ENCODE measurements at places on chromosomes 1 and 21.

- no peak for DNase-seq
Observed at GRCh38 chr1:241688940-241689368, 36.9 kb downstream of the WDR64 start.

DNA sequence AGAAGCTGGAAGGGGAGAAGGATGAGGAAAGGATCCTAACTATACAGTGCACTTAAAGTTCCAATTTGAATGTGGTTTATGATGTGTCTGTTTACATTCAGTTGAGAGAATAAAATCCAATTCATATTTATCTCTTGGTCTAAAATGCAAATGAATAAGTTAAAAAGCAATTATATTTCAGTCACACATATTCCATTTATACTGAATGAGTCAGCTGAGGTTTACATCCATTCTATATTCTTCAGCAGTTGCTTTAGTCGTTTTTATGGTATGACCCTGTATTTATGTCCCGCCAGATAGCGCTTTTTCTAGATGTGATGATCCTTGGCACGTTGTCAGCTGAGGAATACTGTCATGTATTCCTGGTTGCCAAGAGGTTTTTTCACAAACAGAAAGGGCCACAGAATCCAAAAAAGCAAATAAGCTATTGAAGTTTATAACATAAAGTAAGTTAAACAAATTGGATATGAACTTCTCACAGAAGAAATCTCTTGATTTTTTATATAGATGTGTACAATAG lies 866.2 kb downstream of the NCAM2 start:
- no peak for DNase-seq

- no peak for DNase-seq
Observed at GRCh38 chr1:150493175-150493574, 6.0 kb downstream of the TARS2 start.

GRCh38 chr1:7922301-7922700 lies 18.3 kb downstream of the TNFRSF9 start:
- no peak for DNase-seq

DNA sequence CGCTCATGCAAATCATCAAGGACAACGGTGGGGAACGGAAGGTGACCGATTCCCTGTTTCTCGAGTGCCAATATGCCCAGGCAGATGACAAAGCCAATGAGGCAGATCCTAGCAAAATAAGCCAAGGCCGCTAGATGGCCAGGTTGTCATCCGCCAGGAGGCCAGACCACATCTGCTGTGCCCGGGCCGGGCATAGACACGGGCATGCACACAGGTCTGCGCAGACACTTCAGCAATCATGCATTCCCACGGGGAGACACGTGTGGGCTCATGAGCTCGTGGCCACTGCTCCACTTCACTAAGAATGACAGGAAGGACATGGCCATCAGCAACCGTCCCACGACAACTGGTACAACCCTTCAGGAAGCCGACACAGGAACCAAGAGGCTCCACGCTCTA lies 23.4 kb downstream of the WDR4 start:
- DNase-seq = no peak

DNA sequence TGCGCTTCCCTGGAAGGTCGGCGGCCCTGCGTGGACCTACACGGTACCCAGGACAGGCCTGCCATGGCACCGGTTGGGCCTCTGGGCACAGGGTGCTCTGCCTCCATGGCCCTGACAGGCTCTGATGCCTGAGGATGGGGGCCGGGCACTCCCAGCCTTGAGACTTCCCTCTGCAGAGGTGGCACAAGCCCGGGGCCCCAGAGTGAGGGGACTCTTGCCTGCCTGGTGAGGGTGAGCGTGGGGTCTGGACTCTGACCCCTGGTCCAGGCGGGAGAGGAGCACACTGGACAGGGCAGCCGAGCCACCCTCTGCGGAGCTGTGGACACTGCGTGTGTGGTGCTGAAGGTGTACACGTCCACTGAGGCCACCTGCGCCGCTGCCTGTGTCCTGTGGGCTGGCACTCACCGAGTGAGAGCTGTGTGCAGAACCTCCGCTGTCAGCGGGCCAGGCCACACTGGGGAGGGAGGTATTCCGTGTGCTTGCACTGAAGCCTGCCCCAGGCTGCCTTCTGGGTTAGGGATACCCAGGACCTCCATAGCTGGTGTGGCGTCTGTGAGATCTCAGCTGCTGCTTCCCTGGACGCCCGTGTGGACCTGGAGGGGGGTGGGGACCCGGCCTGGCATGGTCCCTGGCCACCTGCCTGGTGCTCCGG lies 10.4 kb downstream of the SKI start:
- DNase-seq = no peak

- no peak for DNase-seq
Observed at GRCh38 chr1:179930867-179931266, 23.7 kb upstream of the CEP350 start.

DNA sequence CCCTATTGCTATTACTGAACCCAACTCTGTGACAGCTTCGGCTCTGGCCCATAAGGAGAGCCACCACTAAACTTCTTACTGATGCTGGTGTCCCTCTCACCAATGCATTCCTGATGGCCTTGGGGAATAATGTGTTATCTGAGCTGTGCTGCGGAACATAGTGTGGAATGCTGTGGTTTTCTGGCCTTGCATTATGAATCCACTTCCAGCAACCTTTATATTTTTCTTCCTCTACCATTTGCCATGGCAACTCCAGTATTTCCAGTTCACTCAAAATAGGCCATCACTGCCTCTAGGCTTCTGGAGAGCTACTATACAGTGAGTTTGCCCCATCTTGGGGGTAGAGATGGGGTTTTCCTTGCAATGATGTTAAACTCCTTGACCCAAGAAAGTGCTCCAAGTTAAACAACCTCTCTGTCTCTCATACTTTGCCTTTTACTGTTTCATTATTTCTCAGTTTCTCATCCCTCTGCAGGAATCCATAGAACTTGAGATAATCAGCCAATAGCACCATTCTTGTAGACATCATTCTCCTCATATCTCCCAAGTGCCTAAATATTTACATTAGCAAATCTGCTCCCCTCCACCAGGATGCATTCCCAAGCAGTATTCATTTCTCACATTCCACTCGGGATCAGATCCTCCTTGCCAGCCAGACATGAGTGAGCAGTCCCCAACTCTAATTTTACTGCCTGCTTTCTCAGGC lies 11.1 kb upstream of the RAVER2 start:
- no peak for DNase-seq

DNA sequence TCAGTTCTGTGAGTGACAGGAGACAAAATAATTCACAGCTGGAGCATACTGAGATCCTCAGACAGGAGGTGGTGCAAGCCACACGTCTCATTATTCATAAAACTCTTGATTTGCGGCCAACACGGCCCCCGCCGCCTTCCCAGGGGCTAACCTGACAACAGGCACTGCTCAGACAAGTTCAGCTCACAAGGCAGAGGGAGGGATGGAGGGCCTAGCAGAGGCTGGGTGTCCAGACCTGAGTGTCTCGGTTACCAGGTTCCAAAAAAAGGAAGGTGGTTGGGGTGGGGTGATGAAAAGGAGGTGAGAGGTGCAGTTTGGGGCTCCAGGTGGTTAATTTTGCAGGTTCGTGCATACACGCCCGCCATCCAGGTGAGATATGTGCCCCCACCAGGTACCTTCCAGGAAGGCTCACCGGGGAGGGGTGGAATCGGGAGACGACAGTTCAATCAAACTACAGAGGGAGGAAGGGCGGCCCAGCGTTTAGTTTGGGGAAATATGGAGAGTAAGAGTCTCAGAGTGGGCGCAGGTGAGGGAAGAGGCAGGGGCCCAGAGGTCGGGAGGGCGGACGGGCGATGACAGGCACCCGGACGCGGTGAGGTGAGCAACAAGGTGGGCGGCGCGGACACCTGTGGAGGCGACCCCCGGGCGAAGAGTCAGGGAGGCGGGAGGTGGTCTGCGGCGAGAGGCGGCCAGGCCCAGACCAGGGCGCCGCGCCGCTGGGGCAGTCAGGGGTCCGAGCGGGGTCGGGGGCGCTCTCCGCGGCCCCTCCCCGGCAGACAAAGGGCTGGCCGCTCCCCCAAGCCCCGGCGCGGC lies 629 bp downstream of the CTNNBIP1 start:
- no peak for DNase-seq

GRCh38 chr1:59718989-59719360 lies 95.8 kb upstream of the HOOK1 start:
- DNase-seq = no peak

DNA sequence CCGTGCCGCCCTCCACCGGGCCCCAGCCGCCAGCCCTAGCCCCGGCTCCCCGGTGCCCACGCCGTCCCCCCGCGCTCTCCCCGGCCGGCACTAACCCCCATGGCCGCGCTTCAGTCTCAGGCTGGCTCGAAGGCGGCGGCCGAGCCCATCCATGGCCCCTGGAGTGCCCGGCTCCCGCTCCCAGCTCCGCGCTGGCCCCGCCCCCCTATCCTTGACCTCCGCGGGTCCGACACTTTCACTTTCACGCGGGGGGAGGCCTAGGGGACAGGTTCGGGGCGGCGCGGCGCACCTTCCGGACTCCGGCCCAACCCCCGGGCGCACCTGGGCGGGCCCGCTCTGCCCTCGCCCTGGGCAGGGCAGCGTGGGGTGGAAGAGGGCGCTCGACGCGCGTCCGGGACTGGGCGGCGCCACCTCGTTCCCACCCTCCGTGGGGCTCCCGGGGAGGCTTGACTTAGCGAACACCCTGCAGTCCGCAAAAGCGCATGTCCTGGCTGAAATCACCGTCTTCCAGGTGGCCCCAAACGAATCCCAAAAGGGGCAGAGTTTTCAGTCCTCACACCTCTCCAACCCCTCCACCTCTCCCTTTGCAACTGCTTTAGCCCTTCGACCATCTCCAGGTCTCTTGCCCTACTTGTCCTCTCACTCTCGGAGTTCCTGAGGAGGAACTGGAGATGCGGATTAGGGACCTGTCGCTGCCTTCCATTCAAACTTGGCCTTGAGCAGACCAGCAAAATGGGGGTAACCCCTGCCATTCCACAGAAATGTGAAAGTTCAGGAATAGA lies 3.9 kb upstream of the DENND2D start:
- peak; percentile 66 for DNase-seq

GRCh38 chr21:44455524-44456213 lies 359 bp downstream of the LRRC3 start:
- peak; percentile 82 for DNase-seq

- DNase-seq = no peak
Observed at GRCh38 chr1:2014741-2015735, 4.1 kb upstream of the GABRD start.

GRCh38 chr1:47405697-47406096 lies 10.4 kb upstream of the FOXE3 start:
- DNase-seq = no peak

DNA sequence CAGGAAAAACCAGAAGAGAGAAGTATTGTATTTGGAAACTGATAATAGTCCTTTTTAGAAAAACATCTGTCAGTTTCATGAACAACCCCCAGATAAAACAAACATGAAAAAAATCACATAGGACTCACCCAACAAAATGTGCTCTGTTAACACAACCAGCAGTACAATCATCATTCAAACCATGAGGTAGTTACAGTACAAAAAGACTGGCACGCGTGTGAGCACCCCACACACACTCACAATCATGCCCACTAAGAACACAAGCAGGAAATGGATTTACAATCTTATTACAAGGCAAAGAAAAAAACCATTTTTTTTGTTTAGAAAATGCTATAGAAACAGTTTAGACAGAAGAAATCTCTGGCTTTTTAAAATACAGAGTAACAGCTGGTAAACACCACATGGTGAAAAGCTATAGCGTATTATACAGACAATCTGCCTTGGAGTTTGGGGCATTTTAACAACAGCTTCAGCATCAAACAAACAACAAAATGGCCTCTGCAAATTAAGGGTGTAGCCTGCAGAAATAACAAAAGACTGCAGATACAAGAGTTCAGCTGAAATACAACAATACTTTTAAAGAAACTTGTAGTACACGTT lies 180.0 kb downstream of the CDC7 start:
- DNase-seq = no peak

DNA sequence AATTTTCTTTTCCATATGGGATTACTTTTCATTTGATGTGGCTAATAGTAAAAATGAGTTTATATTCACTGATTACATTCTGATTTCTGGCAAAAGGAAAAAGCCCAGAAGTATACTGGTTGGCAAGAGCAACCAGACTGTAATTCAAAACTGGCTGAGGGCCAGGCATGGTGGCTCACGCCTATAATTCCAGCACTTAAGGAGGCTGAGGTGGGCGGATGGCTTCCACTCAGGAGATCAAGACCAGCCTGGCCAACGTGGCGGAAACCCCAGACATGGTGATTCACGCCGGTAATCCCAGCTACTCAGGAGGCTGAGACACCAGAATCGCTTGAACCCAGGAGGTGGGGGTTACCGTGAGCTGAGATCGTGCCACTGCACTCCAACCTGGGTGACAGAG lies 14.5 kb downstream of the SYT11 start:
- DNase-seq = no peak

DNA sequence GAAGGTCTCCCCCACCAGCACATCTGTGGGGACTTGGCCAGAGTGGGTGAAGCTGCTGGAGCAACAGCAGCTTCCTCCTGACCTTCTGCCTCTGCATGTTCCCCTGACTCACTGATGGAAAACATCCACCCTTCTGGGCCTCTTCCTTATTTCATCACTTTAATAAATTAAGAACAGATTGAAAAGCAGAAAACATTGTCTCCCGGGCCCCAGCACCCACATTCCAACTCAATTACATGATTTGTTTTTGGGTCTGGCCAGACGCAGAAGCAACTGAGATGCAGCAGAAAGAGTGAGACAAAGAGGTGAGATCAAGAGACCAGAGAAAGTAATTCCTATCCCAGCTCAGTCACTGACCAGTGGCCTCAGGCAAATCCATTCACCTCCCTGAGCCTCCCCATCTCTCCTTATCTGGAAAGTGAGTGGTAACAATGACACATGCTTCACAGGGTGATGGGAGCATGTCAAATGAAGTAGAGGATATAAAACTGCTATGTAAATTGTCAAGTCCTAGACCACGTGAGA lies 157.1 kb downstream of the ELAVL4 start:
- no peak for DNase-seq

- DNase-seq = no peak
Observed at GRCh38 chr21:41950941-41951351, 2.9 kb downstream of the C2CD2 start.

- no peak for DNase-seq
Observed at GRCh38 chr1:107323784-107324183, 182.9 kb downstream of the NTNG1 start.

GRCh38 chr1:53755874-53756273 lies 16.9 kb upstream of the GLIS1 start:
- DNase-seq = no peak

GRCh38 chr1:44531785-44532566 lies 126.9 kb downstream of the RNF220 start:
- DNase-seq = no peak

- DNase-seq = no peak
Observed at GRCh38 chr21:44708213-44708865, 3.0 kb downstream of the TSPEAR start.

DNA sequence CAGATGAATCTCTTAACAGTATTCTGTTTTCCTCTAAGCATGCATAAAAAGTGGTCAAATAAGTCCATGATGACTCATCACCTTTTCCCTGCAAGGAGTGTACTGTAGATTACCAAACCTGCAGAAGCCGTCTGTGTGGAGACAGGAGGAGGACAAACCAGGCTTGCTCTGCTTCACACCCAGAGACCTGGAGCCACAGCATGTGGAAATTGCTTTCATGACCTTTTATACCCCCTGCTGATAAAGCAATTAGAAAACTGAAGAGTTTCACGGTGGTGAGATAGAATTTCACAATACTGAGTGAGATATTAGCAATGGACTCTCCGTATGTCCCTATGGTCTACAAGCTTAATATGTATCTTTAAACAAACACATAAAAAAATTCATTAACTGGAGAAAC lies 9.4 kb downstream of the CORT start:
- DNase-seq = no peak

GRCh38 chr1:29514361-29515169 lies 278.2 kb downstream of the PTPRU start:
- no peak for DNase-seq
